ENCODE measurements at places on chromosomes 7 and 10. TPM values are rescaled to one million over a fixed set of nuclear protein-coding genes. Genes with fewer than 3 reads are reported as not detected.

The ABI1 gene
- 23.3 TPM for total RNA-seq

DNA sequence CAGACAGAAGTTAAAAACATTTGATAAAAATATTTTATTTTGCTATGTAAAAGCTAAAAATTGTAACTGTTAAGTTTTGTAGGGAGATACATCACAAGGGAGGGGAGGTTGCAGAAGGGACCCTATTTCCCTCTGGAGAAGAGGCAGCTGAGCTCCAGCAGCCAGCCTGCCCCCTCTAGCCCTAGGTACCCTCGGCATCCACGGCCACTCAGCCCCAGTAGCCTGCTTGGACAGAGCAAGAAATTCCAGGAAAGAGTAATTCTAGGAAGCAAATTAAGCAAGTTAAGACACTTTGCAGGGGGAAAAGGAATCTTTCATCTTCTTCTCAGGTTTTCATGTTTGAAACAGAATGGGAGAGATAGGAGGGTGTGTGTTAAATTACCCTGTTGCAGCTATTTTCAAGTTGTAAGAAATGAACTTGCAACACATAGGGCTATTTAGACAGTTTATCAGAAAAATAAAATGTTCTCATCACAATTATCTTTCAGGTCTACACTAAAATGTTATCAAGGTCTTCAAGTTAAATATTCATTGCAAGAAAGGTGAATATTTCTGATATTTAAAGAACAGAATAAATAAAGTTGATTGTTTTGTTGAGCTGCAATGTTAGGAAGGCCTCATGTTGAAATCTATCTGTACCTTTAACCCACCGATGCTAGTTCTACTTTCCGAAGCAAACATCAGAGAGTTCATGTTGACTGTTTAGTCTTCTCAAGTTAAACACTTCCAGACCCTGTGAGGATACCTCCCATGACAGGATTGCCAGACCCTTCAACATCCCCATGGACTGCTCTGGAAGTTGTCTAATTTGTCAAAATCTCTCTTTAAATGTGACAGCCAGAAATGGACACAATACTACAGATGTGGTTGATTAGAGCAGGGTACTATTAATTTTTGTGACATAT lies 5.5 kb downstream of the SGCE start:
- DNase-seq = no peak

DNA sequence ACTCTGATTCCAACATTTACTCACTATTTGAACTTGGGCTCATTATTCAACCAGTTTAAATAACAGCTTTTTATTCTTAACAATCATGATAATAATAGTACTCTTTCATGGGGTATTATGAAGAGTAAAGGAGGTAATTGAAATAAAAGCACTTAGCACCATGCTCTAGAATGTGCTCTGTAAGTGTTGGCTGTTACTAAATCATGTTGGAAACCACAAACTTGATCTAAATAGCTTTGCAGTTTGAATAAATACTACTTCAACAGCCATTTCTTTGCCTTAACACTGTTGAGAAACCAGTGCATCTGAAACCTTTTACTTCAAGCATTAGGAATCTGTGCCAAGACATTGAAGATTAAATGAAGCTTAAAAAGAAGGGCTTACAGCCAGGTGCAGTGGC lies 7.9 kb upstream of the UPF2 start:
- DNase-seq = no peak

- no peak for DNase-seq
Measured at GRCh38 chr7:131959106-131959812, 402.8 kb upstream of the PODXL start.

DNA sequence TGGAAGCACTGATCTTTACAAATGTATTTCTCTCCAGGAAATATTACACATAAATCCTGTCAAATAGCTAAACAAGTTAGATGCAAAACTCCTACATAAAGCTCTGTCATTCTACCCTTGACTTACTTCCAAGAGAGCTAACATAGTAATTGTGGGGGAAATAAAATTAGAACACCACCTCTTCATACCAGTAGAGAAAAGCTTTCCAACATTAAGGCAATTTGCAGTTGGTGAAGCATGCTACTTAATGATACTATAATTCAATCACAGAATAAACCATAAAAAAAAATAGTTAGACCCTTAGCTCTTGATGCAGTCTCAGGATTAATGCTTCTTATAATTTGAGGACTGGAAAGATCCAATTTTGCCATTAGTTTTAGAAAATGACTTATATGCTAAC lies 35.2 kb downstream of the SEMA3A start:
- DNase-seq = no peak
